ENCODE measurements at places on chromosomes 11 and 22.

- DNase-seq, result no peak
These were observed 575.3 kb upstream of the B3GAT1 start for GRCh38 chr11:134987223-134987768.

- no peak for DNase-seq
These were observed 713.9 kb downstream of the ETS1 start for GRCh38 chr11:127873478-127873877.

DNA sequence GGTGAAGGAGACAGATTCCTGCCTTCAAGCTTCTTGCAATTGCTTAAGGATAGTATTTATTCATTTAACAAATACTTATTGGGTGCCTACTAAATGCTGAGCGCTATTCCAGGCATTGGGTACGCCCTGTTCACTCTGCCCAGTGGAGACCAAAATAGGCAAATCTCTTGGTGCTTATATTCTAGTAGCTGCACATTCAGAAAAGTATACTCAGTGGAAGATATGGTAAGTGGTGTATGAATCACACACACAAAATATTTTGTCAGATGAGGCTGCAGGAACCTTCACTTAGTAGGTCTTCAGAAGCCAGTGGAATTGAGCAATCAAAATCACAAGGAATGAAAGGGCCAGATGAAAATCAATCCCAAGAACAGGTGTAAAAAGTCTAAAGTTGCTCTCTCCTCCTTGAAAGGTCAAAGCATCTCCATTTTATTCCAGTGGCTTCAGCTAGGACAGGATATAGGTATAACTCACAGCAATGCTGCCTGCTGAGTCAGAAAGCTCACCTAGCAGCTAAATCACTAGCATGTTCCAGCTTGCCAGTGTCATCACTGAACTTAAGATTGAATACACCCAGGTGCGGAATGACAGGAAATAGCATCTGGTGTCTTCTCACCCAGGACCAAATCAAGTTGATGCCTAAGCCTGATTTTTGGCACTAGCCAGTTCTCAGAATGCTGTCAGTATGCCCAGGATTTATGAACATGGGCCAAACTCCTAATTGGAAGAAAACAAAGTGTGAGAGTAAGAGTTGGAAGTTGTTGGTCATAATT, 83.9 kb downstream of the AMOTL1 start:
- no peak for DNase-seq

DNA sequence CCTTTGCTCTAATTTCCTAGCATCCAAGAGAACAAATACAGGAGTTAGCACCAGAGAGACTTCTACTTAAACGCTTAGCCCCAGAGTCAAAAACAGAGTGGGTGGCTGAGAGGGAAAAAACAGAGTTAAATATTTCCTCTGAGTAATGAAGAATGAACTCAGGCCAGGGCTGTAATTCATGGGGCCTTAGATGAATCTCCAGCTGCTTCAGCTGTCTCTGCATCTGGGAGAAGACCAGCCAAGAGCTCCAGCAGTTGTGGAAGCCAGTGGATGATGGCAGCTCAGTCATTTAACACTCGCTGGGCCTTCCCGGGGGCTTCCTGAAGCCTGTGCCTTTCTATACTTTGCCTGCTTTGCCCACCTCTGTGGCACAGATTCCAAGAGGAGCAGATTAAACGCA, 5.7 kb upstream of the ADAMTS15 start:
- no peak for DNase-seq

- no peak for DNase-seq
These were observed 37.7 kb downstream of the NTM start for GRCh38 chr11:131408025-131408640.
